IMR-90 (cell line): ENCODE measurements at places on chromosomes 13 and 19. TPM values are rescaled to one million over a fixed set of nuclear protein-coding genes. Genes with fewer than 3 reads are reported as not detected.

DNA sequence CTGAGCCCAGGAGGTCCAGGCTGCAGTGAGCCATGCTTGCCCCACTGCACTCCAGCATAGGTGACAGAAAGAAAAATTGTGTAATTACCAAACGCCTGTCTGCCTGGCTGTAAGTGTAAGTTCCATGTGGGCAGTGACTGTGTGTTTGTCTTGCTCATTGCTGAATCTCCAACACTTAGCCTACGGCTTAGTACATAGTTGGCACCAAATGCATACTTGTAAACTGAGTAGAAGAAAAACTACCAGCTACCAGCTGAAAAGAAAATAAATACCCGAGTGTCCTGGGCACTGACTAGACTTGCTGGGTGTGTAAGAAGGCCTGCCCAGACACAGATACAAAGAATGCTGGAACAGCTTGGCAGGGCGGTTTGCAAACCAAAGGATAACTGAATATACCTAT, 2.7 kb upstream of the CEBPG start:
- no peak for DNase-seq

DNA sequence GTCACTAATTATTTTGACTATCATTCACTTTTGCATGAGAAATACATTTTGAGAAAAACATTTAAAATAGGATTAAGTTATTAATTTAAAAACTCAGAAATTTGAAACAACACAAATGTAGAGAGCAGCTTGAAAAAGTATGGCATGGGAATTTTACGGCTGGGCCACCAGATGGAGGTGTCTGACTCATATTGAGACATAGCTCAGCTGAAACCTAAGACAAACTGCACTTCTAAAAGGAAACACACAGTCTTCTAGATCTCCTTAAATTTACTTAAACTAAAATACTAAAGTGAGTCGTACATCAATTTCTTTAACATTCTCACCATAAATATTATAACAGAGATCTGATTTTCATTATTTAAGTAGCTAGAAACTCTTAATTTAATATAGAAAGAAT, 41.9 kb upstream of the POSTN start:
- DNase-seq: peak; percentile 86

GRCh38 chr19:16957151-16957701, 68.4 kb downstream of the F2RL3 start:
- DNase-seq: no peak

The SIGLEC9 gene
- not detected in 2 replicates for total RNA-seq

DNA sequence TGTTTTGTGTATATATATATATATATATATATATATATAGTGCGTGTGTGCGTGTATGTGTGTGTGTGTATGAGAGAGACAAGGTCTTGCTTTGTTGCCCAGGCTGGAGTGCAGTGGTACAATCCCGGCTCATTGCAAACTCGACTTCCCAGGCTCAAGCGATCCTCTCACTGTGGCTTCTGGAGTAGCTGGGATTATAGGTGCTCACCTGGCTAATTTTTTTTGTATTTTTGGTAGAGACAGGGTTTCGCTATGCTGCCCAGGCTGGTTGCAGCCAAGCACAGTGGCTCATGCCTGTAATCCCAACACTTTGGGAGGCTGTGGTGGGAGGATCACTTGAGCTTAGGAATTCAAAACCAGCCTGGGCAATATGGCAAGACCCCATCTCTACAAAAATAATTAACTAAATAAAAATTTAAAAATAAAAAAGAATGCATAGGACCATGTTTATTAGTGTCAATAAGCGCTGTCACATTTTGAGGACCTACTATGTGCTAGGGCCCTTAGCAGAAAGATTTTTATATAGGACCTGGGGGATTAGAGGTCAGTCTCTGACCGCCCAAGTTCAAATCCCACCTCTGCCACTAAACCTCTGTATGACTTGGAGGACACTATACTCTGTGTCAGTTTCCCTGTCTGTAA, 1.8 kb downstream of the PVR start:
- DNase-seq: no peak

- peak; percentile 43 for DNase-seq
Measured at GRCh38 chr13:42970824-42971690, 21.0 kb downstream of the EPSTI1 start.

The ITM2B gene
- total RNA-seq: 51.1 and 76.9 TPM in 2 replicates

- DNase-seq: peak; percentile 24
Measured at GRCh38 chr19:54030895-54031586, 32.7 kb downstream of the VSTM1 start.

- DNase-seq: peak; percentile 71
Measured at GRCh38 chr13:98315466-98315865, 138.4 kb upstream of the RNF113B start.

- DNase-seq: peak; percentile 17
Measured at GRCh38 chr13:46896341-46897137, at the start of gene HTR2A. HTR2A (minus strand) TSS chr13:46897053; CDS start chr13:46895906, 1,147 bp downstream.

- DNase-seq: peak; percentile 65
Measured at GRCh38 chr19:5018224-5019015, 49.5 kb downstream of the KDM4B start.

The ZNF468 gene
- total RNA-seq: 19.2 and 20.1 TPM in 2 replicates

GRCh38 chr13:96020155-96020575, 33.0 kb downstream of the UGGT2 start:
- DNase-seq: peak; percentile 67

- no peak for DNase-seq
Measured at GRCh38 chr13:110521946-110522345, 39.6 kb downstream of the RAB20 start.

The BRSK1 gene
- 1.9 and 2.5 TPM in 2 replicates for total RNA-seq

GRCh38 chr13:83440465-83440864, 441.8 kb downstream of the SLITRK1 start:
- no peak for DNase-seq

The CADM4 gene
- 1.7 and 2.0 TPM in 2 replicates for total RNA-seq

GRCh38 chr19:54489341-54489740, 13.3 kb upstream of the LAIR2 start:
- DNase-seq: no peak

GRCh38 chr13:98878486-98879126, 99.3 kb downstream of the DOCK9 start:
- no peak for DNase-seq

The SPIB gene
- total RNA-seq: not detected in 2 replicates

The CAB39L gene
- 16.7 and 21.9 TPM in 2 replicates for total RNA-seq

GRCh38 chr19:2412449-2412848, 14.9 kb downstream of the TIMM13 start:
- no peak for DNase-seq

DNA sequence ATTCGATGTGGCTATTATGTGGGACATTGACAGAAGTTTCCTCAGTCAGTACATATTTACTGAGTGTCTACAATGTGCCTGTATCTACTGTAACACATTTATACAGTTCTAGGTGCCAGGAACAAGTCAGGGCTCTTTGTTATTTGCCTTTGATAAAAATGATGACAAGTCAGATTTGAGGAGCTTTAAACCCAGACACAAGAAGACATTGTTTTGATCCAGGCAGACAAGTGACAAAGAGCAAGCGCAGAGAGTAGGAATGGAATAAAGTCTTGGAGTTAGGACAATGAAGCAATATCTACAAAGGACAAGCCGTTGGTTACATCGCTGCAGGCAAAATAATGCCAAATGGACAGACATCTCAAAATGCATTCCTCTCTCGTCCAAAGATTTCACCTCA, 70.1 kb downstream of the ITGBL1 start:
- DNase-seq: no peak

DNA sequence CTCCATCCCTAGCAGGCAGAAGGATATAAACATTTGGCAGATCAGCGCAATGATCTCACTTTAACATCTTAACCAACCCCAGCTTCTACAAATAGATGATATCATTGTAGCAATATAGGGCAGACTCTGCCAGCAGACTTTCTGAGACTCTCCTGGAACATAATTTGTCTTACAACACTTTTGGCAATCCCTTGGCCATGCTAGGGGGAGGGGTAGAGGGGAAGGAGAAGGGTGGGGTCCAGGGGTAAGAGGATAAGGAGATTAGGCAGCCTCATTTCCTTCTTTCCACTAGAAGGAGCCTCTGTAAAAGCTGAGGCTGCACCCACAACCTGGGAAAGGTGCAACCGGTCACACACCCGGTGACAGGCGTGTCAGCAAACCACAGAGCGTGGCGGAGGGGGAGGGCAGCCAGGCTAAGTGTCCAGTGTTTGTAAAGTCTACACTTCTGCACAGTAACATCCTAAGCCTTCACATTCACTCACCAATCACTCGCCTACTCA, 8.7 kb upstream of the UBAC2 start:
- peak; percentile 74 for DNase-seq

DNA sequence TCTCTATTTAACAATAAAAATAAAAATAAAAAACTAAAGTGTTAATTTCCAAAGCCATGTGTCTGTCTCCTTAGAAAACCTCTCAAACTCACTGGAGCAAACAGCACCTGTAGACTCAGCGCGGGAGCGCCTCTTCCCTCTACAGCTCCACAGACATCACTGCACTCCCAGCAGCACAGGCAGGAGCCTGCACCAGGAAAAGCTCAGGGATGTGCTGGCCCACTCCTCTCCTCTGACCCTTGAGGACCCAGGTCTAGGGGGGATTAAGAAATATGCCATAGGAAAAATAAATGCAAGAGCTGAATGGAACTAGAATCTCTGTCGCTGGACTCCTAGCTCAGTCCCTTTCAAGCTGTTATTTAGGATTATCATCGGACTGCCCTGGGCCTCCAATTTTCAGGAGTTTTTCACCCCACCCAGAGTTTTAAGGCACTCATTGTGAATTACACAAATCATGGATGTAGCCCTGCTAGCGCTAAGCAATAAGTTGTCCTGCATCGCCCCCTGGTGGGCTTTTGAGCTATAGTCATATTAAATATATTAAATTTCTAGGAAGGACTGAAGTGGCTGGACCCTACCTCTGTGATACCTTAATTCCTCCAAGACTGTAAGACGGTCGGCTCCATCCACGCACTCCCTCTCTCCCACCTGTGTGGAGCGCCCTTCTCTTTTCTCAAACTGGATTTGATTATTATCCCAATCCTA, 333.9 kb downstream of the UQCRFS1 start:
- peak; percentile 71 for DNase-seq

- no peak for DNase-seq
Measured at GRCh38 chr19:10142701-10143375, 23.1 kb upstream of the EIF3G start.

The FCHO1 gene
- total RNA-seq: 0.18 and 0.28 TPM in 2 replicates
